ENCODE measurements at places on chromosomes 7 and 10.

GRCh38 chr7:87048839-87049238 is 10.6 kb downstream of the ELAPOR2 start:
- no peak for DNase-seq

DNA sequence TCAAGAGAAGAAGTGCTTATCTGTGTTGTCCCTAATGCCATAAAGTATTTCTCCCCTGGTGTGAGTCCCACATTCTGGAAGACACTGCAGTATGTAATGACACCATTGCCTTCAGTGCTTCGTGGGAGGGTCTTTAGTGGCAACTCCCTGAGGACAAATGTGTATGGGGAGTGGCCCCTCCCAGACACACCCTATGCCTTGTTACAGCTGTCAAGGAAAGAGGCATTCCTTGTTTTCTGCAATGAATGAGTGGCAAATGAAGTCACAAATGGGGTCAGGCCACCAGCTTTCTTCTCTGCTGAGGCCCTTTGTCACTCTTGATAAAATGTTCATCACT is 183.2 kb downstream of the FGFR2 start:
- no peak for DNase-seq

- no peak for DNase-seq
Measured at GRCh38 chr10:113680190-113681111, 739 bp downstream of the CASP7 start.

DNA sequence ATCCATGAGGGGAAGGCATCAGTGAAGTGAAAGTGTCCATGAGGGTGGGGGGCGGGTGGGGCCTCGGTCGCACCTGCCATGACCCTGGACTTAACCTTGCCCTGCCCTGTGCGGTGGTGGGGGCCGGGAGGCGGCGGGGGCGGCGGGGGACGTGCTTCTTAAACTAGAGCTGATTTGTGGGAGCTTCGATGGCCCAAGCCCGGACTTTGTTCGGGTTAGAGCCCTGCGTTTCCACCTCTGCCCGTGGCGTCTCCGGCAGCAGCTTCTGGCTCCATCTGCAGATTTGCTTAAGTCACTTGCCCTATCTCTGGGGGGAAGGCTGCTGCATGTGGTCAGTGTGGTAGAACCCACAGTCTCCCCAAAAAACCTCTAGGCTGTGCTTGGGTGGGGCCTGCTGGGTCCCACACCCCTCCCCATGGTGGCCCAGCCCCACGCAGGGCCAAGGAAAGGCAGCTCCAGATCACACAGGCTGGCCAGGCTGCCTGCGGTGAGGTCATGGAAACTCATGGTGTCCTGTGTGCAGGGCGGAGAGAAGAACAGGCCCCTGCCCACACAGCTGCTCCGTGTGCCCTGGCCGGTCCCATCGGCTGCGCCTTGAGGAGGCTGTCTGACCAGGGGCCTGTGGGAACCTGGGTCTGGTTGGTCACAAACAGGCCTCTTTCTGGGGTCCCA is 93.2 kb downstream of the INPP5A start:
- DNase-seq: no peak

- DNase-seq: no peak
Measured at GRCh38 chr10:93280699-93281366, 201.3 kb downstream of the MYOF start.

DNA sequence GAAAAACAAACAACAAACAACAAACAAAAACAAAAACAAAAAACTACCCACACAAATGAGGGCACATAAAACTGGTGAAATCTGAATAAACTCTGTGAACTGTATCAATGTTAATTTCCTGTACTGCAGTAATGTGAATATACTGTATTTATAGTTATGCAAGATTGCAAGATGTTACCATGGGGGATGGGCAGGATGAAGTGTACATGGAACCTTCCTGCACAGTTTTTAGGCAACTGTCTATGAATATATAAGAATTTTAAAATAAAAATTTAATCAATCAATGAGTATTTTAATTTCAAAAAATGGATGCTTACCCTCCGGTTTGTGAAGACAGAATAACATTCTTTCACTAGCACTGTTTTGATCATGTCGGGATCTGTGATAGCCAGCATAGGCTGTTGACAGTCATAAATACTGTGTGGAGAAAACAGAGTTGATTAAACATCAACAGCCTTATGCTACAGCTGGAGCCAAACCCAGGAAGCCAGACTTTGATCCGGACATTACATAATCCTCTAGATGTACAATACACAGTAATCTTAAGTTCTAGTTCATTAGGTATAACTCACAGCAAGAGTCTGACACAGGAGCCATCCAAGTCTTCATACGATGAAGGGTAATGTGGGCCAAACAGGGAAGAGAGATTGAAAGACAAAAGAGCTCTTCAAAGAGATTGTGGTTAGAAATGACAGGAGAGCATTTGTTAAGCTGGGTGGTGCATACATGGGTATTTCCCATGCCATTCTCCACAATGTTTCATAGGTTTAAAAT is 14.8 kb downstream of the CYP3A7 start:
- DNase-seq: no peak

GRCh38 chr7:144057954-144058353 is 9.2 kb downstream of the OR2A5 start:
- no peak for DNase-seq

All from stimulated activated CD4-positive, alpha-beta T cell treated with anti-CD3 and anti-CD28 coated beads, Interleukin-1b, Interleukin-23, amount 100 ng/mL, for 1 hour (primary cell).